Activated CD4-positive, alpha-beta T cell treated with anti-CD3 and anti-CD28 coated beads, Interleukin-2, amount 50 U/mL, for 48 hours (primary cell): ENCODE measurements at places on chromosomes 13 and 19.

DNA sequence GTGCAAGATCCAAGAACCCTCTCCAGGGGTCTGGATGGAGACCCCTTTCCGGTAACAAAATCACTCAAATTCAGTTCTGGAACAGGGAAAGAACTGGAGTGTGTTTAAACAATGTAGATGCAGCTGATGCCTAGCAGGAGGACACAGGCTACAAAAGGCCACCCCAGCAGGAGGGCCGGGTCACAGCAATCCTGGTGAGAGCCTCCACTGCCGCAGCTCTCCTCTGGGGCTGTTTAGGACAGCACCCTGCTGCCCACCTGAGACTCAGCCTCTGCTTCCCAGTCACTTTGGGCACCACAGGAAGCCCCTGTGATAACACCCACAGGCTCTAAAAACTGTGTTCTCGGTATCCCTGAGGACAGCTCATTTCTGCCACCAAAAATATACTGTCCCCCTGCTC lies 318.7 kb upstream of the NBEA start:
- DNase-seq, result no peak

- no peak for DNase-seq
These were observed 75.3 kb downstream of the RAB20 start for GRCh38 chr13:110486061-110486715.

- no peak for DNase-seq
These were observed 122.3 kb downstream of the ATP8A2 start for GRCh38 chr13:25493931-25494640.

DNA sequence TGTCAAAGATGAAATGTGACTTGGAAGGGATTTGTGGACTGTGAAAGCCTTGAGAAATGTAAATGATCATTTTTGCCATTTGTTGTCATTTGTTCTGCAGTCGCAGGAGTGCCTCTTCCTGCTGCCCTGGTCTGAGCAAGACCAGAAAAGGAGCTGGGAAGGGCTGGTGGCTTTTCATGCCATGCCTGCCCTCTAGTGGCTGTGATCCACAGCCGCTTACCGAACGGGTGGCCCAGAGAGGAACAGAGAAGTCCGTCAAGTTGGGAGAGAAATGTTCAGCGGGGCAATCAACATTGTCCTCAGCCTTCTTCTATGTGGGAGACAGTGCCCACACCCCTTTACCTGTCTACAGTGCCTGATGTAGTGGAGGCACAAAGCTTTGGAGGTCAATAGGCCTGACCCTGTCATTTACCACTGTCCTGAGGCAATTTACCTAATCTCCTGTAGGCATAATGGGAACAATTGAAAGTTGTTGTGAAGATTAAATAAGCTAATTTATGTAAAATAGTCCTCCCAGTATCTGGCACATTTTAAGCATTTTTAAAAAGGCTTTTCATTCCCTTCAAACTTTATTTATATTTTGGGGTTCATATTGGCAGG lies 224.5 kb downstream of the B3GLCT start:
- peak; percentile 70 for DNase-seq

- DNase-seq, result no peak
These were observed 14.3 kb upstream of the LRRC63 start for GRCh38 chr13:46197299-46198048.

DNA sequence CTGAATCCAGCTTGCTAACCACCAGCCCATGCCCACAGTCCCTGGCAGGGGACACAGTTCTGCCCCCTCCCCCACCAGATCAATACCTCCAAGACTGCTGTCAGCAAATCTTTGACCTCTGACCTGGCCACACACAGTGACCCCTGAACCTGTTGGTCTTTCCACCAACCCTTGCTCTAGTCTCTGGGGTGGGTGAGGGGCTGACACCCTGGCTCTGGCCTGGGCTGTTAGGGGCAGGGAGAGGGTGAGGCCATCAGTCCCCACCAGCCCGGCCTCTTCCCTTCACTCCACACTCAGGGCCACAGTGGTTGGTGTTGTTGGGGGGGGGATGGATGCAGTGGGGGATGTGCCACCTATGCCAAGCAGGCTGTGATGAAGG lies 21.8 kb upstream of the SLC7A10 start:
- DNase-seq, result no peak

DNA sequence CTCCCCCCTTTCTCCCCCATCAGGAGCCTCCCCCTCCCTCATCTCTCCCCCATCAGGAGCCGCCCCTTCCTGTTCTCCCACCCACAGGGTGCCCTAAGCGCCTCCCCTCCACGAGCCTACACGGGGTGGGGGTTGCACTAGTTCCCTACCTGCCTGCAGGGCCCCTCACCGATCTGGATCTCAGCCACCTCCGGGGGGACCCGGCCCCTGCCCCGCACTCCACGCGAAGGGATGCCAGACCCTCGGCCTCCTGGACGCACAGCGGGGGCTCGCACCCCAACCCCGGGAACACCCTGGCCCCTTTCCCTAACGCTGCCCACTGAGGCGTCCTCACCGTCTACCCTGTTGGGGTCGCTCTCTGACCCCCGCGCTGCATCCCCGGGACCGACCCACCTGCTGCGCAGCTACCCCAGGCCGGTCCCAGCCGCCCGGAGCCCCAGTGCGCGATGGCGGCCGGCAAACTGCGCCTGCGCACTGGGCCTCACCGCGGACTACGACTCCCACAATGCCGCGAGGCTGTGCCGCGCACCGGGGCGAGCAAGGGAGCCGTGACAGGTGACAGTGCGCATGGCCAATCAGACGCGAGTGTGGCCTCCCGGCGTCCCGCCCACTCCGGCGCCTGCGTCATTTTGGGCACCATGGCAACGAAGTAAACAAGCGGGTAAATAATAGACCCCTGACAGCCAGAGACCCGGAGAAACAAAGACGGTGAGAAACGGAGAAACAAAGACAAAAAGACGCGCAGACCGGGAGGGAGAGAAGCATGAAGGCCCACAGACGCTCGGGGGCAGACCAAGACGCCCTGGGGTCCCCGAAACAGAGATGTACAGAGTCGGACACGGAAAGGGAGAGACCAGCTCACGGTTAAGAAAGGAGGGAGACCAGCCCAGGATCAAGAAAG lies at the start of gene ZSCAN18:
TSS of gene ZSCAN18 (minus strand) at position 451 of the 901 bp plus-strand sequence. CDS start 7,964 bp downstream, outside the sequence.
- peak; percentile 93 for DNase-seq

GRCh38 chr13:97810152-97810551 lies 143.3 kb upstream of the IPO5 start:
- no peak for DNase-seq

- no peak for DNase-seq
These were observed 13.1 kb upstream of the TICAM1 start for GRCh38 chr19:4844348-4845179.

GRCh38 chr19:57231686-57232085 lies 863 bp downstream of the AURKC start:
- DNase-seq, result no peak

GRCh38 chr13:71169180-71169579 lies 697.8 kb downstream of the DACH1 start:
- no peak for DNase-seq

DNA sequence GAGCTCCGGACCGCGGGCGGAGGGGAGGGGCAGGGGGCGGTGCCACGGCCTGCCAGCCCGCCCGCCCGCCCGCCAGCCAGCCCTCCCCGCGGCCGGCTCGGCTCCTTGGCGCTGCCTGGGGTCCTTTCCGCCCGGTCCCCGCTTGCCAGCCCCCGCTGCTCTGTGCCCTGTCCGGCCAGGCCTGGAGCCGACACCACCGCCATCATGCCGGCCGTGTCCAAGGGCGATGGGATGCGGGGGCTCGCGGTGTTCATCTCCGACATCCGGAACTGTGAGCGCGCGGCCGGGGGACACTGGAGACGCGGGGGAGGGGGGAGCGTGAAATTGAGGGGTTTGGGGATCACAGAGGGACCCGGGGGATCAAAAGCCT lies at the start of gene AP2A1:
TSS of gene AP2A1 (plus strand) at position 72 of the 370 bp plus-strand sequence. CDS start at position 205, 133 bp downstream.
- no peak for DNase-seq

DNA sequence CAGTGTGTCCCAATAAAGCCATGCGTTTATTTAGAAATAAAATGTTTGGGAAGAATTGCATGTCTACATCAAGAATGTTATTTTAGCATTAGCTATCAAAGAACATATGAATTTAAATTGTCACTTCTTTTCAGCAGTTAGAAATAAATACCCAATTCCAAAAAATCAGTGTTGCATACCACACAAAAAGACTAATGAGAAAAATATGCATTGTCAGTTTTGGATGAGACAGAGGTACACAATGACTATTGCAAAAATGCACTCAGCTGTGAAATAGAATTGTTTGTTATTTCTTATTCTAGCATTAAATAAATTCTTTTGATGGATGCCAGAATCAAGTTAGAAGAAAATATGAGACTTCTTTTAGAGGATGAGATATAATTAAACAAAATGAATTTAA lies 833.9 kb downstream of the SLITRK1 start:
- no peak for DNase-seq

DNA sequence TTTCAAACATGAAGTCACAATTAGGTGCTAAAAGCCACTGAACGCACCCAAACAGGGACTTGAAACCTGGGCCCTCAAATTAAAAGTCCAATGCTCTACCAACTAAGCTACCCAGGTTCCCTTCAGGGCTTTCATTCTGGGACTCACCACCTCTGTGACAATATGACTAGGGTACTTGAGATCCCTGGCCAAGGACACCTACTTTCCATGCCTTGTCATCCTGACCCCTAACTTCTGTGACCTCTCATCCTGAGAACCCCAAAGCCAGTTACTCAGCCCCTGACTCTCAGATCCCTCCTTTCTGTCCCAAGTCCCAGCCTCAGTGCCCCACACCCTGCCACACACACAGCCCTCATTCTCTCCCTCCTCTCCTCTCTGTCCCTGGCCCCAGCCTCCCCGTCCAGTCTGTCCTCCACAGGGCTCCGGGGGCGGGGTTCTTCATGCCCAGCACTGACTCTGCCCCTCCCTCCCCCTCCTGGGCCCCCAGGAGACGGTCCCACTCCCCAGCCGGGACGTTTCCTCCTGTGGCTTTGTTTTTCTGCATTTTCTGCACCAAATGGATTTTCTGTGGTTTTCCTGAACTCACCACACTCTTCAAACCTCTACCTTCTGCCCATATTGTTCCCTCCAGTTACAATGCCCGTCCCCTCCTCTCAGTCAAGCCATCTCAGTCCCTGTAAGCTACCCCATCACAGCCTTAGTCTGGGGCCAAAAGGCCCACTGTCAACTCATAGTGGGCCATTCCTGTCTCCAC lies 7.0 kb downstream of the RCN3 start:
- peak; percentile 42 for DNase-seq

DNA sequence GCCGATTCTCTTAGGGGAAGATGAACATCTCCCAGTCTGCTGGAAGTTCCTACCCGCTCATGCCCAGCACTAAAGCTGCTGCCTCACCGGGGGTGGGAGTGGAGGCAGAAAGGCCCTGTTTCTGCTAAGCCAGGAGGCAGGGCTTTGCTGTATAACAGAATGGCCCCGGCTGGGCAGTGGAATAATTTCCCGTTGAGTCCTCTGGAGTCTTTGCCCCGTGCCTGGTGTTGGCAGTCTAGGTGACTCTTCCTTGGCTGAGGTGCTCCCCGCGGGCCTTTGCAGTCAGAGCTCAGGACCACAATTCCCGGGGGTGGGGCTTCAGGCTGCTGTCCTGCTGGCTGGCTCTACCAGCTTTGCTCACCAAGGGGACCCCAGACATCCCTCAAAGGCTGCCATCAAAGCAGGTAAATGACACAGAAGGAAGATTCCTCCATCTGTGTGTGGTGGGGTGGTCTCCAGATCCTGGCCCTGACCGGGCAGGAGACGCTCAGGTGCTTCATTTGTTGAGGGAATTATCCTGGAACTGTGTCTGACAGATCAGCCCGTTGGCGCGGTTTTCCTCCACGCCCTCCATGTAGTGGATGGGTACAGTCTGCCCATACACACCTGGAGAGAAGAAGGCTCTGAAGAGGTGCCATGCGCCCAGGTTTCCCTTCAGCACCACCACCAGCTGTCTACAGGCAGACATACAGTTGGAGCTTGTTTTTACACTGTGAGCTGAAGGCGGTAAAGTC lies 209.9 kb downstream of the TEX29 start:
- no peak for DNase-seq

DNA sequence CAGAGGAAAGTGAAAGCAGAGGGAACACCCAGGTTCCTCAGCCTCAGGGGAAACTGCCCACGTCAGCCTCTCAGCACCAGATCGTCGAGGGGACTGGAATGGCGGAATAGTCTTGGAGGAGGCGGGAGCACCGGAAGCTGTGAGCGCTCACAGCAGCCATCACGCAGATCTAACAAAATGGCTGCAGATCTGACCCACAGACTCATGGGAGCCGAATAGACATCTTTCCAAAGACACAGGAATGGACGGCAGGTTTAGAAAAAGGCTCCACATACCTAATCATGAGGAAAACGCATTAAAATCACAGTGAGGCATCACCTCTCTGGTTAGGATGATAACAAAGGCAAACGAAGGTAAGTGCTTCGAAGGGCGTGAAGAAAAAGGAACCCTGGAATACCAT lies 11.8 kb upstream of the LILRA2 start:
- DNase-seq, result no peak

- no peak for DNase-seq
These were observed 111.9 kb downstream of the SLC7A1 start for GRCh38 chr13:29483623-29484022.

DNA sequence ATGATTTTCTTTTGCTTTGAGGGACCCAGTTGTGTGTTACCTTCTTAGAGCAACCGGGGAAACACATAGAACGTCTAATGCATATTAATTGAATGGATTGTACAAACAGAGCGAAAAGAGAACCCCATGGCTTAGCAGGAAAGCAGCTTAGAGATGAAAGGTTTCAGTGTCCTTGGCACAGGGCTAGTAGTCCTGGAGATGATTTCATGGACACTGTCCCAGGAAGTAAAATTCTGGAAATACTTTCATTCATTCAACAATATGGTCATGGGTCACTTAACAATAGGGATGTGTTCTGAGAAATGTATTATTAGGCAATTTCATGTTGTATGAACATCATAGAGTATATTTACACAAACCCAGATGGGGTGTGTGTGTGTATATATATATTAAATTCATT lies 9.7 kb upstream of the FUT2 start:
- DNase-seq, result no peak

DNA sequence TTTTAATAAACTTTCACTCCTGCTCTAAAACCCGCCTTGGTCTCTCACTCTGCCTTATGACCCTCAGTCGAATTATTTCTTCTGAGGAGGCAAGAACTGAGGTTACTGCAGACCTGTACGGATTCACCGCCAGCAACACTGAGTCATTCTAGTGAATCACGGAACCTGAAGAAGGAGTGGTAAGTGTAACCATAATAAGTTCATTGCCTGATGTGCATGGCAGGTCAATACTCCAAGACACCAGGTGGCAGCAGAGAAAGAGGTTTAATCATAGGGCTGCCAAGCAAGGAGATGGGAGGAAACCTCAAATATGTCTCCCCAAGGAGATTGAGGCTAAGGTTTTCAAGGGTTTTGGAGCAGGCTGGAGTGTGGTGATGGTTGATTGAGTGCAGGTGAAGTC lies 204.3 kb upstream of the IPO5 start:
- DNase-seq, result no peak
